ENCODE measurements at places on chromosomes 11 and 22.
A peak's percentile ranks its signal among the peaks of the same experiment; 100 is the strongest.

- DNase-seq: no peak
Observed at GRCh38 chr11:30392221-30392784, 69.4 kb downstream of the ARL14EP start.

DNA sequence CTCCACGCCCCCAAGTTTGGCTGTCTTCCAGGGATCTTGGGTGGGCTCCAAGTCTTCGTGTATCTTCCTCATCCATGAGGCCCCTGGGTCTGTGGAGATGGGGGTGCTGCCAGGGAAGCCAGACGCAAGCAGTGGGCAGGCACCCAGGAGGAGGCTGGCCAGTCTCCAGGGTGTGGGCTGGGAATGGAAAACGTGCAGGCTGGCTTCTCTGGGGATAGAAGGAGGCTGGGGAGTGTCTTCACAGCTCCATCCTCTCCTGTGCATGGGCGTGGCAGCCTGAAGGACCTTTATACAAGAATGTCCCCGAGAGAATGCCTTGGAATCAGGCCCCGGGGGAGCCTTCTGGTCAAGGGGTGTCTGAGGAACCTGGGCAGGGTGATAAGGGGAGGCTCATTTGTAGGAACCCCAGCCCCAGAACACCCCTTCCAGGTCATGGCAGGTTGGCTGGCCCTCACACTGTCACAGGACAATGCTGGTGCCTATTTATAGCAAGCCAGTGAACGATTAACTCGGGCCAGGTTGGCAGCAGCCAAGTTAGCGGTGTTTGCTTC lies 14.0 kb downstream of the SGSM1 start:
- no peak for DNase-seq

DNA sequence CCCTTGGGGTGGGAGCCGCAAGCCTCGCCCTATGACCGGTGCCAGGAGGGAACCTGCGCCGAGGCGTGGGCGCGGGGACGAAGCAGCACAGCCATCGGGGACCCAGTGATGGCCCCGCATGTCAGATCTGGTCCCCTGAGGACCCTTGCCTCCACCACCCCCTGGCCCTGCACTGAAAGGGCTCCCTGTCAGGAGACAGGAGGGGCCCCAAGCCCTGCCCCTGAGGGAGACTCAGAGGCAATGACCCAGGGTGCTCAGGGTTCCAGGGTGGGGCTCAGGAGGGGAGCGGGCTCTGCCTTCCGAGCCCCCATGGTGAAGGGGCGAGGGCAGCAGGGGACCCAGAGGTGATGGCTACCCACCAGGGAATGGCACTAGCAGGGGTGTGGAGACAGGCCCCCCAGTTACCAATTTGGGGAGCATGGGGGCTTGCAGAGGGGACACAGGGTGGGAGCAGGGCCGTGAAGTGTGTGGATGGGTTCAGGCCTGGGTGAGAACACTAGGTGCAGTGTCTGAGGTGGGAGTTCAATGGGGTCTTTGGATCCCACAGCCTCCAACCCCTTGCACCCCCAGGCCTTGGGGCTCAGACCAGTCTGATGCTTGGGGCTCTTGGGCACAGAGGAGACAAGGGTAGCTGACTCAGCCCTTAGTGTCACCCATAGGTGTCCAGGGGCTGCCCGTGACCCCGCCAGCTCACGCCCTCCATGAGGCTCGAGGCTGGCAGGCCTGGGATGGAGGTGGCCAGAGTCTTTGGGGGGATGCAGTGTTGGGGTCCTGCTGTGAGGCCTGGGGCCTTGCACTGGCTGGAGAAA lies 499 bp downstream of the LRRC56 start:
- DNase-seq: no peak

DNA sequence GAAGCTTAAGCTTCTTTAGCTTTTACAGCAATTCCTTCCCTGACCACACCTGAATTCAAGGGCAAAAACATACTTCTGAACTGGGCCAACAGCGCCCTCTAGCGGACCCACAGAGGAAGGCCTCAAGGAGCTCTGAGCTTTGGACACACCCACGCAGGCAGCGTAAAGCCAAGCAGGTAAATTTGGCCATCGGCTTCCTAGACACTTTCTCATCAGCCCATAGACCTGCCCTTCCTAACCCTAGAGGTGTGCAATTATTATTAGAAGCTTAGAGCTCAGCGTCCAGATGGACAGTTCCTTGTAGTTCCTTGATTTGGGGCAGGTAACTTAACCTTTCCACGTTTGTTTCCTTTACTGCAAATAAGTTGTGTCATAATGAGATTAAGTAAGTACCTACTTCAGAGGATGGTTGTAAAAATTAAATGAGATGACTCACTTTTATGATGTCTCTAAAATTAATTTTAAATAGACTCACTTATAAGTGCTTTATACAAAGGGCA lies 25.7 kb upstream of the HMGXB4 start:
- DNase-seq: peak; percentile 79

GRCh38 chr22:19719050-19719482 lies 4.3 kb upstream of the GP1BB start:
- peak; percentile 73 for DNase-seq

DNA sequence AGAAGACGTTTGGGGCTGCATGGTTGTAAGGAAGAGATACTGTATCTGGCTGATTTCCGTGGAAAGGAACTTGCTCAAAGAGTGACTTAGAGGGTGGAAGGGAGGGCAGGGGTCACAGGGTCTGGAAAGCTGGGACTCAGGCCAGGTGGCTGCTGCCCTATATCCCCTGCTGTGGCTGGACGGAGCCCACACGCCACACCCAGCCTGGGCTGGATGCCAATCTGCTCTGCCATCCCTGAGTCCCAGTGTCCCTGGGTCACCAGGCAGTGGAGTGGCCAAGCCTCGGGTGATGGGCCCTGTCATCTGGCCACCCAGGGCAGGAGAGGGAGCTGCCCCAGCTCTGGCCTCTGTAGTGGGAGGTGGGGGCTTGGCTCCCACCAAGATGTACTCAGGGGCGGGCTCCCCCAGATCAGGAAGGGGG lies 26.5 kb upstream of the KRTAP5-7 start:
- DNase-seq: no peak

DNA sequence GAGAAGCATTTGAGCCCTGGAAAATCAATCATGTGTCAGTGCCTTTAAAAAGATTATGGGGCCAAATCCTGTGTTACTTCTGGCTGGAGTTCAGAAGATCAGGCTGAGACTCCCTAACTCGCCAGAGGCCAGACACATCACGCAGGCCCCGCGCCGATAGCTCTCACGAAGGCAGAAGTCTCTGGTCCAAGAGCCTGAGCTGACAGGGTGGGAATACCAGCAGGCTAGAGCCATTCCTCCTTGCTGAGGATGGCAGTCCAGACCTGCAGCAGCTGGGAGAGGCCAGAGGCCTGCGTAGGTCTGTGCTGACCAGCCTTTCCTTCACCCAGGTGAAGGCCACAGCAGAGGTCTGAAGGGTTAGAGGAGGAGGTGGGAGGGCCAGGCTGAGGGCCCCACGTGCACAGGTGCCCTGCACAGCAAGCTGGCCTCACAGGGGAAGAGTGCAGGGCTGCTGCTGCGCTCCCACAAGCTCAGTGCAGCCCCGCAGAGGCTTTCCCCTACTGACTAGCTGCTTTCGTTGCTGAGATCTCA lies 52.9 kb downstream of the ST14 start:
- no peak for DNase-seq

DNA sequence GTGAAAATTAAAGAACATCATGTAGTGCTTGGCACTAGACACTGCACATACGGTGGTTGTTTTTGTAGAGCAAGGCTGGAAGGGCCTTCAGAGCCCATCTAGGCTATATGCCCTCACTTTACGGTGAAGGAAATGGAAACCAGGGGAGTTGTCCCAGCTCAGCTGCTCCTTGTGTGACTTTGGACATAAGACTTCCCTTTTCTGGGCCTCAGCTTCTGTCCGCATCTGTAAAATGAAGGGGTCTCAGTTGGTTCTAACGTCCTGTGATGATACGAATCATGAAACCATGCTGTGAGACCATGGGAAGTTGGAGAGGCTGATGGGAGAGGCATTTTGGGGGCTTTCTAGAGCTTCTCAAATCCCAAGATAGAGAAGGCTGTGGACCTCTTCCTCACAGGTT lies 4.7 kb downstream of the KCNE3 start:
- DNase-seq: peak; percentile 86

DNA sequence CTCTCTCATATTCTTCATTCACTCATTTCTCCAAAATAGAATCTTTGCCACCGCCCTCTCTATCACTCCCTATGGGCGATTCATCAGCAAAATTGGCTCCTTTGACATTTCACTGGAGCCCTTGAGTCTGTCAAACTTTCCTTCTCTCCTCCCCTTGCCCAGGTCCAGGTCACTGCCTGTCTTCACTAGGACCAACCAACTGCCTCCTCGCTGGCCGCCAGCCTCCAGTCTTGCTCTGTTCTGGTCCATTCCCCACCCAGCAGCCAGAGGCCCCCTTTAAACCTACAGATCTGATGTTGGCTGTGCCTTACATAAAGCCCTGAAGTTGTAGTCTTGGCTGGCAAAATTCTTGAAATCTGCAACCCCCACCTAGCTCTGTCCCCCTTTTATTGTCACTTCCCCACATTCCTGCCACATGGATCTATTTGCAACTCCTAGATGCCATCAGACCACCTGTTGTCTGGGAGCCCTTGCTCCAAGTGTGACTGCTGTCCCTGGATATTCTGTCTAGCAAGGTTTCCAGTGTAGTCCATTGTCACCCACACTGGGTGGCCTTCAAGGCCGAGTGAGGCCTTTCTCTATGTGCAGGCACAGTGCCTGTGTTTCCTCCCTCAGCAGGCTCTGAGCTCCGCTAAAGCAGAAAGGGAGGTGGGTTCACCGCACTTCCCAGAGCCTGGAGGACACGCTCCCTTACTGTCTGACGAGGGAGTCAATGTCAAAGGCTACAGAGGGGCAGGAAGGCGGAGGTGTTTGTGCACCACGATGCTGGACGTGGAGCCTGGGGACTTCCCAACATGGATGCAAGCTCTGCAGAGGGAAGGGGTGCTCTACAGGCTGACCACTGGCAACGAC lies 25.5 kb downstream of the MYEOV start:
- DNase-seq: no peak

- DNase-seq: no peak
Observed at GRCh38 chr11:105609832-105610781, at the start of gene GRIA4. TSS of gene GRIA4 (plus strand) at chr11:105610073. CDS start at chr11:105610998, 925 bp downstream.

- peak; percentile 83 for DNase-seq
Observed at GRCh38 chr11:125626288-125626950, 1.5 kb downstream of the CHEK1 start.

- DNase-seq: no peak
Observed at GRCh38 chr22:30014244-30014643, 66.0 kb upstream of the HORMAD2 start.

DNA sequence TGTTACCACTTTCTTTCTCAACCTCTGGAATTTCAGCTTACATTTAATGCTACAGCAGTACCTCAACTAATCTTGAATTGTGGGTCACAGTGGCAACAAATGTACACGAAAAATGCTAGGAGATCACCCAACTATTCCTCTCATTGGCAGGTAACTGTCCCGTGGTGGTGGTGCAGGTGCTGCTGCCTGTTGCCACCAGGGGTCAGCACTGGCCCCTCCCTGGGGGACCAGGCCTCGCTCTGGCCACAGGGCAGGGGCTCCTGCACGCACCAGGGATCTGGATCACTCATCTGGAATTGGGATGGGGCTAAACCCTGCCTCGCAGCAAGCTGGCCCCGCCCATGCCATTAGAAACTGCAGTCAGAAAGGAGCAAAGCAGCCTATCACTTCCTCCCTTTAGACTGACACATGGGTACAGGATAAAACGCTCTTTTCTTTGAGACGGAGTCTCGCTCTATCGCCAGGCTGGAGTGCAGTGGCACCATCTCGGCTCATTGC lies 6.9 kb upstream of the POLDIP3 start:
- DNase-seq: peak; percentile 56

DNA sequence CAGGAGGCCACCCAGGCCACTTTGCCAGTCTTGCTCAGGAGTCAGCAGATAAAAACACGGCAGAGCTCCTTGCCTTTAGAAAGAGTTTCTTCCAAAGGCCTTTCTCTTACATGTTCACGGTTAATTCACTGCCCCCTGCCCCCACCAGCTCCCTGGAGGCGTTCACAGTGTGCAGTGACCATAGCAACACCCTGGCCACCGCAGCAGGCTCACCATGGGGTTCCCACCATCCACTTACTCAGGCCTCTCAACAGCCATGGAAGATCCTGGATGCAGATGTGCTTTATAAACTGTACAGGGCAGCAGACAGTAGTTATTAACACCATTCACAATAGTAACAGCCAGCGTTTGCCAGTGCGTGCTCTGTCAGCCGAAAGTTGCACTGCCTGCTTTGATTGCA lies 10.6 kb upstream of the MYO7A start:
- DNase-seq: no peak

DNA sequence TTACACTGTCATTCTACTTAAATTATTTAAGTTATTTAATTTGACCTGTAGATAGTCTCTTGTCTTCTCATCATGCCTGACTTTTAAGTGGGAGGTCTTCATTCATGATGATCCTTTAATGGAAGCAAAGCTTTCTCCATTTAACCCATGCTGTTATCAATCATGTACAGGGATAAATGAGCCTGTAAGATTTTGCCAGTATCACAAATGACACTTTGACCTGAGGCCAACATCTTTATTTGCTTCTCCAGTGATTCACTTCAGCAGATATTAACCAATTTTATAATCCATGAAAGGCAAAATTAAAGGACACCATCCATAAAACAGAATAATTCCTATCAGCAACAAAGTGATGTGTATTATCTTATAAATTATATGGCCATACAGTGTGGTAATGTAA lies 7.7 kb downstream of the CCDC73 start:
- no peak for DNase-seq

GRCh38 chr11:101582236-101582988 lies 1.4 kb downstream of the TRPC6 start:
- no peak for DNase-seq

- peak; percentile 76 for DNase-seq
Observed at GRCh38 chr11:72483412-72484186, 49.3 kb upstream of the CLPB start.

- DNase-seq: no peak
Observed at GRCh38 chr11:29075726-29076125, 941.1 kb downstream of the KCNA4 start.
